ENCODE measurements at places on chromosomes 2 and 18.

- DNase-seq: no peak
Observed at GRCh38 chr2:178882666-178883440, 75.6 kb upstream of the TTN start.

DNA sequence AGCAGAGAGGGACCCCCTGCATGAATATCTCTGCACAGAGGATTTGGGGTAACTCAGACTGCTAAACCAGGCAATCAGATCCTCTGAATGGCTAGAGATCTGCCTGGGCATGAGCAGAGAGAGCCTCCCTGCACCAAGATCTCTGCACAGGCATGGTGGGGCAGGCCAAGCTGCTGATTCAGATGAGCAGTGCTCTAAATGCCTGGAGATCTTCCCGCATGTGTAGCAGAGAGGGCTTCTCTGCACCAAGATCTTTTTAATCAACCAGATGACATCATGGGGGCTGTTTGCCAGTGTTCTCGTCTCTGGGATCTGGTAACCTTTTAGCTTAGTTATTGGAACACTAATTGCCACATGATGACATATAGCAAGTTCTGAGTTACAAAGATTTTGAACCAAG, 301.3 kb upstream of the GALNT5 start:
- no peak for DNase-seq

DNA sequence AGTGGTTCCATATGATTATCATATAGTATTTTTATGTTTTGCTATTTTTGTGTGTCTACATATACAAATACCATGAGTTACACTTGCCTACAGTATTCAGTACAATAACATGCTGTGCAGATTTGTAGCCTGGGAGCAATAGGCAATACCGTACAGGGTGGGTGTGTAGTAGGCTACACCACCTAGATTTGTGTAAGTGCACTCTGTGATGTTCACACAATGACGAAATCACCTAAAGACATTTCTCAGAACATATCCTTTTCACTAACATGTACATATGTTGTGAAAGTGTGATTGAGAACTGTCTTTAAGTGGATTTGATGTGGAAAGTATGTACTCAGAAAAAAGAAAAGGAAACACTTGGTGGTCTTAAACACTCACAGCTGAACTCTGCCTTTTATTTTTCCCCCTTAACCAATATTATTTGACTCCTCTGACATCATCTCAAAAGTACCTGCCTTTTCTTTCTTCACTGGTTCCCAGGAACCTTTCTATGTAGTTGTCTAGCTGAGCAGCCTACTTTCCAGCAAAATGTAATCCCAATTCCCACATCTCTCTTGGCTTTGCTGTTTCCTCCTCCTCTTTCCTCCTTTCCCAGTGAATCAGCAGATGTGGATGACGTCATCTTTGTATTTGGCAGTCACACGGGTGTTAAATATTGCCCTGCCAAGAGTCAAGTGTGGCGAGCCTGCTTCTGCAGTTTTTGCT, 47.7 kb downstream of the OSBPL6 start:
- no peak for DNase-seq

DNA sequence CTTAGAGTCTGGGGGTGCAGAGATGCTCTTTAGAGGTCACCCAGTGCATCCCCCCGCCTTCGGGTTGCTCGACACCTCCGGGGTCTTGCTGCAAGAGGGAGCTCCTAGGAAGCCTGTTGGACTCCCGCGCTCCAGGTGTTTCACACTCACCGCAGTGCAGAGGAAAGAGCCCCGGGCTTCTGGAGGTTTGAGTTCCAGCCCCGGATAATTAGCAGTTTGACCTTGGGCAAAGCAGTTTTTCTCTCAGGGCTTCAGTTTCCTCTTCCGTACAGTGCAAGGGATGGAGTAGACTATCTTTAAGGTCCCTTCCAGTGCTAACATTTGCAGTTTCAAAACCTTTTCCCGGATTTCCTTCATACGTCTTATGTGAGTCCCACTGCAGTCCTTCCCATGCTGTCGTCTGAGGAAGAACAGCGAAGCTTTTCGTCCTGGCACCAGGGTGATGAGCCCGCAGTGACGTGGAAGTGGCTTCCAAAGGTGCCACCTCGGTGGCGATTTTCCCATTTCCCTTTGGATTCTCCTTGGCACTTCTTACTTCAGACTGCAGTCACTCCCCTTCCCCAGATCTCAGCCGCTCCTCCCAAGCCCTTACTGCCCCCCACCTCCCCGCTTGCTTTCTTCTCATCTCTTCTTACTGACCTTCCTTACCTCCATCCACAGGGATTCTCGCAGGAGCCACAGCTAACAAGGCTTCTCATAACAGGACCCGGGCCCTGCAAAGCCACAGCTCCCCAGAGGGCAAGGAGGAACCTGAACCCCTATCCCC, 585 bp downstream of the PNKD start:
- DNase-seq: no peak

- DNase-seq: no peak
Observed at GRCh38 chr2:191264647-191265081, 19.5 kb downstream of the MYO1B start.

DNA sequence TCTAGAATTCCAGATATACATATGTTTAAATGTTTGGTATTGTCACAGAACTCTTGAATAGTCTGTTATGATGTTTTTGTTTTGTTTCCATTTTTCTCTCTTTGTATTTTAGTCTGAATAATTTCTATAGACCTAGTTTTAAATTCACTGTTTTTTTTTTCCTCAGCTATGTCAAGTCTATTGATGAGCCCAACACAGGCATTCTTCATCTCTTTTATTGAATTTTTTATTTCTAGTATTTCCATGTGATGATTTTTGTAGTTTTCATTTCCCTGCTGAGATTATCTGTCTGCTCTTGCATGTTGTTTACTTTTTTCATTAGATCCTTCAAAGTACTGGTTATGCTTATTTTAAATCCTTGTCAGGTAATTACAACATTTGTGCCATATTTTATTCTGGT, 254.7 kb downstream of the C1D start:
- no peak for DNase-seq

GRCh38 chr2:181570833-181571661, 85.9 kb downstream of the CERKL start:
- no peak for DNase-seq

DNA sequence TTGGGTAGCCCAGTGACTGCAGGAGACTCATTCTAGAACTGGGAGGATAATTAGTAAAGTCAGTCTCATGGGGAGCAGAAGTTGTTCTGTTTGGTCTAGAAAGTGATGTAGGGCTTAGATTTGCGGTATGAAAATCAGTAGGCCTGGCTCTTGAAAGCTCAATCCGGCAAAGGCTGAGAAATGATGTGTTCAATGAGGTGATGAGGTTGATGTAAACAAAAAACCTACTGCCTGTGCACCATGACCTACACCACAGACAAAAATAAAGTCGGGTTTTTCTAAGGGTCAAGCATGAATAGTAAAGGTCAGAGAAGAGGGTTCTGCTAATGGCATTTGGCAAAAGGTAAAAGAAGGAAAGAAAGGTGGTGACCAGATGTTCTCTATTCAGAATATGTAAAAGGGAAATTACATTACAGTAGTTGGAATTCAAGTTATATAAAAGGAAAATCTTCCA, 80.8 kb upstream of the COL5A2 start:
- no peak for DNase-seq
